ENCODE measurements at places on chromosomes 1 and 21.

DNA sequence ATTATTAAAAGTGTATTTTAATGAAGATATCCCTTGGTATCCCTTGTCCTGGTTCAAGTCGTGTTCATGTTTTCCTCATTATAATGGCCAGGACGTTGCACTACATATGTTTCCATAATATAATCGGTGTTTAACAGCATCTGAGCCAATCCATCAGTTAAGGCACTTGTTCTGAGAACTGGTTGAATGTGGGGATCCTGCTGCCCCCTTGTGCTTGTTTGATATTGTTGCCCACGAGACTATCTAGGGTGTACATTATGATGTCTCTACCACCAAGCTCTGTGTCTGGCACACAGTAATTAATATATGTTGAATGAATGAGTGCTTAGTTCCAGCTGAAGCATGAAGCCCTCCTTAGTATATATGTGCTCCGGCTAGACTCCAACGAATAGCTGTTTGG lies 193.0 kb downstream of the CACNA1E start:
- DNase-seq, result no peak

- peak; percentile 18 for DNase-seq
These were observed 35.1 kb downstream of the PTPRF start for GRCh38 chr1:43565600-43566360.

GRCh38 chr1:56406821-56407220 lies 172.5 kb downstream of the PLPP3 start:
- no peak for DNase-seq

DNA sequence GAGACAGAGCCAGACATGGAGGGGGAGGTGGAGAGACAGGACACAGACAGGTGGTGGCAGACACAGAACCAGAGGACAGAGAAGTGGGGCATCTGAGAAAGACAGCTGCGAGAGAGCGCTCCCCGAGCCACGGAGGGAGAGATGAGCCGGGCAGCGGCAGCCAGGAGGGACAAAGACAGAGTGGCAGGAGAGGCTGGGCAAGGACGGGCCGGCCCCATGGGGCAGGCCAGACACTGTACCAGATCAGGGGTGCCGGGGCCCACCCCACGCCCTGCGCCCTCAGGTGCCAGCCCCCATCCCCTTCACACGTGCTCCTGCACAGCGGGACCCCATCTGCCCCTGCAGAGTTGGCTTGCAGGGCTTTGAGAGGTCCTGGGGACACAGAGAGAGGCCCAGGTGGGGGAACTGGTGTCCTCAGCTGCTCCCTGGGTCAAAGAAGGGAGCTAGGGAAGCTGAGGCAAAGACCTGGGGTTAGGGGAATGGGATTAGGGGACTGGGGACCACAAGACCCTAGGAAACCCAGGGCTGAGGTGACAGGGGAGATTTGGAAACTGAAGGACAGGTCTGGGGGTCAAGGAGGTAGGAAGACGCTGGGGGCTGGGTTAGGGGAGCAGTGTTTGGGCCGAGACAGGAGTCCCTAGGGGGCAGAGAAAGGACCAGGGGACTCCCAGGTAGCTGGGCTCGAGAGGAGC lies 643 bp downstream of the FNDC5 start:
- DNase-seq, result no peak

- no peak for DNase-seq
These were observed 4.5 kb downstream of the TMCC2 start for GRCh38 chr1:205232127-205232820.

- DNase-seq, result no peak
These were observed 1514.2 kb downstream of the MRPL39 start for GRCh38 chr21:24093032-24093431.

DNA sequence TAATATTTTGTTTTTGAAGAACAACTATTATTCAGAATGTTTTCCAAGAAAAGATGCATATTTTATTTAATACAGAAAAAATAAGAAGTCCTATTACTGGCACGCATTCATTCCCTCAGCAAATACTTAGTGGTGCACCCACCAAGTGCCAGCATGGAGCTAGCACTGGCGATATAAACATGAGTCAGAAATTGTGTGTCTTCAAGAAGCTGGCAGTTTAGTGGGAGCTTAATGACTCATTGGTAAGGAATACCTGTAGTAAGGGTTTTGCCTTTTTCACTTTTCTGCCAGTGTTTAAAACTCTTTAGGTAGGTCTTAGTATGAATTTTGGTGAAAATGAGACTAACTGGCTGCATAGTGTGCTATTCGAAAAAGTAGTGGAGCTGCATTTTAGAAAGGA lies 6.3 kb downstream of the MAGI3 start:
- DNase-seq, result no peak
